ENCODE measurements at places on chromosomes 2 and 18. TPM values are rescaled to one million over a fixed set of nuclear protein-coding genes. Genes with fewer than 3 reads are reported as not detected.

Gene FBXO48
- total RNA-seq = 2.4 TPM

Gene B3GNT7
- total RNA-seq = 3.9 TPM

Gene AMMECR1L
- total RNA-seq = 11.6 TPM

Gene DYNAP
- 7.0 TPM for total RNA-seq

Gene RAB6C
- 1.9 TPM for total RNA-seq

DNA sequence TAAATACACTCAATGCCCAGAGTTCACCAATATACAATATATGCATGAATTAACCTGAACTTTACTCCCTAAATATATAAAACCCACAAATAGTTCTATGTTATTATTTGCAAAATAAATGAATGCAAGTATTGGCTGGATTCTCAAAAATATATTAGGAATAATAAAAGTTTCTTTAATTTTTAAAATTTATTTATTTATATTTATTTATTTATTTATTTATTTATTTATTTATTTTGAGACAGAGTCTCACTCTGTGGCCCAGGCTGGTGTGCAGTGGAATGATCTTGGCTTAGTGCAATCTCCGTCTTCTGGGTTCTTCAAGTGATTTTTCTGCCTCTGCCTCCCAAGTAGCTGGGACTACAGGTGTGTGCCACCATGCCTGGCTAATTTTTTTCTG lies 88.7 kb upstream of the TMEFF2 start:
- DNase-seq = no peak

DNA sequence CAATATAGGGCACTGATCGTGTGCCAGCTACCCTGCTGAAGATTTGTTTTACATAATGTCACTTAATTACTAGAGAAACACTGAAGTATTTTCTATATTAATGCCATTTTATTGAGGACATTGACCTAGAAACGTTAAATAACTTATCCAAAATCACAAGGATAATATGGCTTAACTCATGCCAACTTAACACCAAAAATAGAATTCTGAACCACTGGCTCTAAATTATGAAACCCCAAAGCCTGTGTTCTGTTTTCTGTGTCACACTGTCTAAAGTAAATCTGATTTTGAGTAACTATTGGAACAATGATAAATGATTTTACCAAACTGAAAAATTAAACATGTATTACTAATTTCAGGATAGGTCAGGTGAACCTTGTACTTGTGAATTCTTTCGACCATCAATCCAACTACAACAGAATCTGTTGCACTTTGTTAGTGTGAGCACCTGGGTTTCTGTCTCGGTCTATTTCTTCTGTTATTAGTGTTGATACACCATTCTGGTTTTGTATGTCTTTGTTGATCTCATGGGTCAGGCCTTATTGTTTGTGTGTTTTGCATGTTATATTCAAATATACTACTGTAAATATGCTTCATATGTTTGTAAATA lies 48.2 kb upstream of the CCDC141 start:
- DNase-seq = no peak

DNA sequence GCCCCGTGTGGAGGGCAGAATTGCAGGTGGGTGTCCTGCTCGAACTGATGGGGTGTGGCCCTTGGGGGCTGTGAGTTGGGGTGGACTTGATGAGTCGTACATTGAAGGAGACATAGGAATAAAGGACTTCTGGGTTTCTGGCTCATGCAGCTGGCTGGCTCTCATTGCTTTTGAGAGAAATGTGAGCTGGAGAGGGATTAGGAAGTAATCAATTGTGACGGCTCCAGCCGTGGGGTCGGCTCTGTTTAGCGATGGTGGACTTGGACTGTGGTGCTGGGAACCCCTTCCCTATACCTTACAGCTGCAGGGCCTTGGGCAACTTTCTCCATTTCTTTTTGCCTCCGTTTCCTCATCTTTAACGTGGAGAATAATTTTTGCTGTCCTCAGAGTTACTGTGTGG lies 9.2 kb downstream of the IMPA2 start:
- DNase-seq = no peak

DNA sequence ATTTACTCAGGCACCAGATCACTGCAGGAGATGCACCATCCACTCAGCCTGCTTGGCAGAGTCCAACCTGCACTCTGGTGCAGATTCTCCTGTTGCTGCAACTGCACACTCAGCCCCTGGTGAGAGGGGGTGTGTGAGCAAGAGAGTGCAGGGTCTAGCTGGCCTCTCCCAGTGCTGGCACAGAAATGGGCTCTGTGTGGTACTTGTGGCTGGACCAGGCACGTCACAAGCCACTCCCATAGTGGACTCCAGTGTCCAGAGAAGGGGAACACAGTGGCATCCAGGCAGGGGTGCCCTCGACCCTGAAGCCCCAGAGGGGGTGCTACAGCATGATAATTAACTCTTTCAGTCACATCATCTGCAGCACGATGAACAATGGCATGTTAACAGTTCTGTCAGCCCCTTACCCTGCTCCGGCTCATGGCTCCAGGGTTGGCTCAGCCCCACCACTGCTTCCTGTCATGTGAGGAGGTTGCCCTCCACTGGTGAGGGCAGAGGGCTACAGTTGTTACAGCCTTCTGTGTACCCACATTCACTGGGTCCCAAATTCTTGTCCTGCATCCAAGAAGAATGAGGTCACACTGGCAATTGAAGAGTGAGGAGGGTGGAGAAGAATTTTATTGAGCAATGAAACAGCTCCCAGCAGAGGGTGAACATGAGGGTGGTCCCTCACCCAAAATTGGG lies 135.7 kb downstream of the EVA1A start:
- DNase-seq = no peak

GRCh38 chr18:60372596-60372995 lies at the start of gene MC4R:
TSS of gene MC4R (minus strand) at chr18:60372775. CDS start at chr18:60372349, 426 bp downstream.
- DNase-seq = peak; percentile 96

DNA sequence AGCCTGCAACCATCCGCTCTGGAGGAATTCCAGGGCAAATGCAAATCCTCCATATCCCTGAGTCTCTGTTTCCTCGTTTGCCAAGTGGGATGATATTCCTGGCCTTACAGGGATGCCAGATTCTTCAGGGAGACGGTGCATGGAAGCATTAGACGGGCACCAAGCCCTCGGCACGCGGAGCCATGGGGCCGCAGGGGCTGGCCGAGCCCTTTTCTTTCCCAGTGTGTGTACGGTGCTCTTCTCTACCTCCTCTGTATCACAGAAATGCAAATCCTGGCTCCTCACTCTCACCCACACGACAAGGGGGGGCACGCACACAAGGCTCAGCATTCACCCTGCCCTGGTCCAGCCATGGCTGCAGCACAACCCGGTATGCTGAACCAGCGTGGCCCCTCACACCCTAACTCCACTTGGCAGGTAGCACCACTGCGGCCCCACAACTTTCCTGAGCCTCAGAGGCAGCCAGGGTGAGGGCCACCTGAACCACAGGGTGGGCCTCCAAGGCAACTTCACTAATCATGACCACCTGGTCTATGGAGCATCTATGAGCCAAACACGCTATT lies 64.1 kb upstream of the SALL3 start:
- no peak for DNase-seq

DNA sequence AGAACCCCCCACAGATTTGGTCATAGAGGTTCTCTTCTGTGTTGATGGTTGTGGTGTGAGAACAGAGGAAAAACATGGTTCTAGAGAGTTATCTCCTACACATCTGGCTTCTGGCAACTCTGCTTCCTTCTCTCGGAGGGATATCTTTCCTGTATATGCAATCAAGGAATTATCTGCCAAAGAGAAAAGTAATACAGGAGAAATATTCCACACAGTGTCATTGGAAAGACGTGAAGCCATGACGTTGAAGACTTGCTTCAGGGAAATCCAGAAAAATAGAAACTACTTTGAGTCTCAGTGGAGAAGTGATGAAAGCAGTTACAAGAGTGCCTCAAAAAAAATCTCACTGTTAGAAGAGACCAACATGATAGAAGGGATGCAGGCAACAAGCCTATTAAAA lies 78.5 kb downstream of the RAB31 start:
- no peak for DNase-seq

DNA sequence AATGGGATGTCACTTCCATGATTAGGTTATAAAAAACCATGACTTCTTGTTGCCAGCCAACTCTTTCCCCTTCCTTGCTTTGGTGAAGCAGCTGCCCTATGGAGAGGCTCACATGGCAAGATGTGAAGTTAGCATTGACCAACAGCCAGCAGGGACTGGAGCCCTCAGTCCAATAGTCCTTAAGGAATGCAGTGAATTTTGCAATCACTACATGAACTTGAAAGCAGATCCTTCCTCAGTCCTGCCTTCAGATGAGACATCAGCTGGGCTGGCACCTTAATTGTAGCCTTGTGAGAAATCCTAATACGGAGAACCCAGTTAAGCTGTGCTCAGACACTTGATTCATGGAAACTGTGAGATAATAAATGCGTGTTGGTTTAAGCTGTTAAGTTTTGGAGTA lies 61.8 kb downstream of the ATP8B1 start:
- no peak for DNase-seq

DNA sequence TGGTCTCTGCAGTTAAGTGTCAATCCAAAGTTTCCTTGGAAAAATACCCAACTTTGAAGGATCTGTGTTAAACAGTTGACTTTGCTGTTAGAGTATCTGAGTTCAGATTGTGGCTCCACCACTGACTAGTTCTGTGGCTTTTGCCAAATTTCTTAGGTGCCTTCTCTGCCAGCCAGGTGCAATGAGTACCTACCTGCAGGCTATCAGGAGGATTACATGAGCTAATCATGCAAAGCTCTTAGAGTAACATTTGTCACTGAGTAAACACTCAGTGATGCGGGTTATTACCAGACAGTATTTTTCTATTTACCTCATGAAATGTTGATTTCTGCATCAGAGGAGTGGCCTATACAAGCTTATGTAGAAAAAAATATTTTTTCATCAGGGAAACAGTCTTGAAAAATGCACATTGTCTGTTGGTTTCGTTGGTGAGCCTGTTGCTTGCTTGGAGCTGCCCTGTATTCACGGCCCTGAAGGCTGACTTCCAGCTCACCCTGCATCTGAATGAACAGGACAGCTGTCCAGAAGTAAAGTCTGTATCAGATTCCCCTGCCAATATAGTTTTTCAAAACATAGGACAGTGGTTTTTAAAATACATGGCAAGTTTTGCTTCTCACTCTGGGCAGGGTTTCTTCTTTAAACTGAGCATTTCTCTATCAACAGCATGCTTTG lies 235.1 kb downstream of the CDCA7 start:
- no peak for DNase-seq

GRCh38 chr2:45484965-45485364 lies 126.1 kb downstream of the SRBD1 start:
- no peak for DNase-seq

DNA sequence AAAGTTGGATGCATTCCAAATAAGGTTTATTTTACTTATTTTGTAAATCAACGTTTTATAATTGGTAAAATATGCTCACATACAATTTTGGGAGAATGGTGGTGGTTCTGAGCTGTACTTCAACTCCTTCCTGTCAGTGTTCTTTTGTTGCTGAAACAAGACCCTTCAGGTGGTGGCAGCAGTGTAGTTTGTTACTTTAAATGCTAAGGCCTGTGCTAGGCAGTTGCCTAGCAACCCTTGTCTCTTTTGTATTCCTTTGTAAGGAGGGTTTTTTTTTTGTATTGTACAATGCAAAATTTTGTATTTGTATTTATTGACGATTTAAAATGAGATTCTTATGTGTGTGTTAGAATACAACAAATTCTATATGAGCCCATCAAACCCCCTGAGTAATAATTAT lies 166.0 kb upstream of the FAM98A start:
- no peak for DNase-seq

DNA sequence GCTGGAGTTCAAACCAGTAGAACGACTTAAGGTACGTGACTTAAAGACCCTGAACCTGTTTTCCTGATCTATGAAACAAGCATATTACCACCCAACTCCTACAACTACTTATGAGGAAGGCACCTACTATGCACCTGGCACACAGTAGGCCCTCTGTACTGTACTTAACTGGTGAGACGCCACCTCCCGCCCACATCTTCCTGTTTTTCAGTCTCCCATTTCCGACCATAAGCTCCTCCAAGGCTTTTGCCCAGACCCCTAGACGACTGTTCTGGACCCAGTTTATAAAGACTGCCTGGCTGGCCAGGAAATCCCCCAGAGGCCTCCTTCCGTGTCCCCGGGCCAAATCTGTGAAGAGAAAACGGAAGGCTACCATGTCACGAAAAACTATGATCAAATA lies 1.5 kb downstream of the GALNT14 start:
- DNase-seq = no peak

DNA sequence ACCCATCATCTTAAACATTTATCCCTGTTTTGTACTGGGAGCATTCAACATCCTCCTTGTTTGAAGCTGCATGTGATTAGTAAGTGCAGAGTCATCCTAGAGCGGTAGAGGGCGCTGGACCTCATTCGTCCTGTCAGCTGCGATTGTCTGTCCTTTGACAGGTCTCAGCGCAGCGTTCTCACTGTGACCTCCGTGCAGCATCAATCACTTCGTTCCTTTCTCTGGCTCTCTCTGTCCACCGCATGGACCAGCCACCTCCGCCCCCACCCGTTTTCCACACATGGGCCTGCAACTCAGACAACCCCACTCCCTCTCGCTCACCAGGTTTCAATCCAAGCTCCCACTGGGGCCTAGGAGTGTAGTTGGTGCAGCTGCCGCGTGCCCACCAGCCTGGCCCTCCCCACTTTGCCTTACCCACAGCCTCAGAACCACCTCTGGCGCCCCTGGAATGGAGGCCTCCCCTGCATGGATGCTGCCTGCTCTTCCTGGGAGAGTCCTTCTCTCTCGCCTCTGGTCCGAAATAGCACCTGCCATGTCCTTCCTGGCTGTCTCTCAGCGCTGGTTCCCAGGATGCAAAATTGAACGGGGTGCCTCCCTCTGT lies 90.5 kb downstream of the NDUFA10 start:
- DNase-seq = peak; percentile 25

DNA sequence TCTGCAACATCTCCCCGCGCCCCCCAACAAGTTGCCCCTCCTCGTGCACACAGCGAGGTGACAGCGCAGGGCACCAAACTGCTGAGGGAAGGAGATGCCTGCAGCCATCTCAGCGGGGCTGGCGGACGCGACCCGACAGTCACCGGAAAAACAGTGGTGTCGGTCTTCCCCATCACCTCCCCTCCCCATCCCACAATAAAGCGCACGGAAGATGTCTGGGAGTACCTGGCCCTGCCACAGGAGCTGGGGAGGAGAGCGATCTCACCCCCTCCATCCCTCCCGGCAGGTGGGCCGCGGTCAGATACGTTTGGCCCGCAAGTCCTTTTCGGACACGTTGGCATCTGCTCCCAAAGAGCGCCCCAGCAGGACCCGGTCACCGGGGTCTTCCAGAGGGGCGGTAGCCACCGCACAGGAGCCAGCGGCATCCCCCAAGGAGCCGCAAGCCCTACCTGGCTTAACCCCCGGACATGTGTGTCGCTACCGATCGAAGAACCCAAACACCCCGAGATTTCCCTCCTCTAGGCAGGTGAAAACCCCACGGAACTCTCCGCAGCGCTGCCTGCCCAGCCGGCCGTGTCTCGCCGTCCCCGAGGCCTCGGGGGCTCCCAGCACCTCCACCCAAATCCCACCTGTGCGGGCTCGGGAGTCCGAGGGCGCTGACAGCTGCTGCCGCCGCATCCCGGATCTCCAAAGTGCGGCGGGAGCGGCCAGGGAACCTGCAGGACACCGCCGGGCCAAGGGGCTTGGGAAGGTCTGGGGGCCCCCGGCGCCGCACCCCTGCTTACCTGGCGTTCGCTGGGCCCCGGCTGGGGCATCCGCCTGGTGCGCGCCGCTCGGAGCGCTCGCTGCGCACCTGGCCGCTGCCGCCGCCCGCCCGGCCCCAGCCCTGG lies 657 bp downstream of the ATP8B1 start:
- DNase-seq = no peak

All from umbilical cord (tissue), 2 donors.